ENCODE measurements at places on chromosomes 5 and 9. TPM values are rescaled to one million over a fixed set of nuclear protein-coding genes. Genes with fewer than 3 reads are reported as not detected.

The IFNA21 gene
- polyA plus RNA-seq, result not detected

The CCDC152 gene
- 16.3 TPM for polyA plus RNA-seq

The ASS1 gene
- polyA plus RNA-seq, result 296 TPM

The GFPT2 gene
- polyA plus RNA-seq, result 5.4 TPM

The TAF1L gene
- polyA plus RNA-seq, result 0.09 TPM

The BHMT2 gene
- polyA plus RNA-seq, result 22.3 TPM

The HINT2 gene
- 52.4 TPM for polyA plus RNA-seq

The FBXW11 gene
- polyA plus RNA-seq, result 56.6 TPM

The RAB3C gene
- 3.3 TPM for polyA plus RNA-seq

The SLC25A2 gene
- polyA plus RNA-seq, result not detected

The PLAC8L1 gene
- 2.6 TPM for polyA plus RNA-seq

The GGTA1 gene
- 4.9 TPM for polyA plus RNA-seq

The CDH9 gene
- polyA plus RNA-seq, result 14.8 TPM

The SPINK6 gene
- polyA plus RNA-seq, result not detected

The FAF2 gene
- polyA plus RNA-seq, result 48.5 TPM

The CDO1 gene
- polyA plus RNA-seq, result 19.2 TPM

The OGN gene
- 36.5 TPM for polyA plus RNA-seq

The DBH gene
- polyA plus RNA-seq, result 0.51 TPM

The DPYSL3 gene
- 35.7 TPM for polyA plus RNA-seq

The PALM2AKAP2 gene
- polyA plus RNA-seq, result 9.0 TPM

The TXNDC8 gene
- not detected for polyA plus RNA-seq

The NTNG2 gene
- polyA plus RNA-seq, result 0.36 TPM

The OMD gene
- 0.76 TPM for polyA plus RNA-seq

The SHISAL2B gene
- not detected for polyA plus RNA-seq

The POU5F2 gene
- polyA plus RNA-seq, result 0.06 TPM

The OTP gene
- not detected for polyA plus RNA-seq

The GFI1B gene
- 0.94 TPM for polyA plus RNA-seq

The SPINK7 gene
- 0.28 TPM for polyA plus RNA-seq

The TRIM36 gene
- 3.4 TPM for polyA plus RNA-seq

The PIP5KL1 gene
- polyA plus RNA-seq, result 2.0 TPM

The FGF10 gene
- 10.4 TPM for polyA plus RNA-seq

The GPR151 gene
- polyA plus RNA-seq, result not detected

The FSTL4 gene
- polyA plus RNA-seq, result 1.2 TPM

The LIX1 gene
- polyA plus RNA-seq, result 3.2 TPM

Data from left renal cortex interstitium (tissue), 4 donors.